Stimulated activated CD8-positive, alpha-beta memory T cell treated with anti-CD3 and anti-CD28 coated beads, Interleukin-4, amount 100 ng/mL, for 1 hour (primary cell): ENCODE measurements at places on chromosomes 4 and X.

- no peak for DNase-seq
Observed at GRCh38 chrX:69148946-69149345, 16.3 kb downstream of the PJA1 start.

DNA sequence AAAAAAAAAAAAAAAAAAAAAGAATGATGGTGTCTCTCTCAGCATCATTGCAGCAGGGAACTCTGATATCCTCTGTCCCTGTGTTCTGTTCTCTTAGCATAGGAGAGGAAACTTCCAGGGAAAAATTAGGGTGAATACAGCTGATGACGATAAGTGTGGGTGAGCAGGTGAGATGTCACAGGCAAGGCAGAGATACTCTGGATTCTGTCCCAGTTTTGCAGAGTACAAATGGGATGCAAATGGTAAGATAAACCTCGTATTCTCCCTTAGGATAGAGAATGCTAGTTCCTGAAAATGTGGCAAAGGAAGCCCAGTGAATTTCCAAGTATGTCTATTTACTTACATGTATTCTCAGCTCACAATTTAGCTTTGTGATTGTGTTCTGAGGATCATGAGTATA, 671.6 kb upstream of the BOD1L1 start:
- DNase-seq: no peak

- DNase-seq: no peak
Observed at GRCh38 chr4:139743027-139743426, 77.4 kb downstream of the MGST2 start.

- no peak for DNase-seq
Observed at GRCh38 chrX:108053218-108053617, 8.4 kb downstream of the VSIG1 start.

GRCh38 chr4:142776026-142776425, 70.1 kb downstream of the INPP4B start:
- no peak for DNase-seq

GRCh38 chr4:47198791-47199190, 167.4 kb downstream of the GABRB1 start:
- no peak for DNase-seq

GRCh38 chr4:25861951-25862410, 807 bp downstream of the SEL1L3 start:
- no peak for DNase-seq

DNA sequence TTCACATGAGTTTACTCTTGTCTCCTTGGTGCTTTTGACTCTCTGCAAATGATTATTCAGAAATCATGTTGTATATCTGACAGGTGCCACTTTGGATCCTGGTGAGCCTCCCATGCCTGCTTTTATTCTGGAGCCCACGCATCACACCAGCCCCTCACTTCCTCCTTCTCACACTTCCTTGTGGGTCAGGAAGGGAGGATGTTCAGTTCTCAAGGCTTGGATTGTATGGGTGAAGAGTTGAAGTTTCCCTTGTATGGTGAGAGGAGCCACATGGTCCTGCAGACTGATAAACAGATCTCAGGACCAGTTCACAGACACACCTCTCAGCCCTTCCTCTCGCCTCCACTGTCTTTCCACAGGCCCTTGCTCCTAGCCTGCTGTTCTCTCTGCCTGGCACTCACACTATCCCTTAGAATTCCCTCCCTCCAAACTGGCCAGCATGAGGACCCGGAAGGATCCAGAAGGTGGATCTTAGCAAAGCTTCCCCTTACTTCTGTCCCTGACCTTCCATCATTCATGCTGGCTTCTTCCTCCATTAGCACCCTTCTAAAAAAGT, 92.1 kb downstream of the STK32B start:
- no peak for DNase-seq

DNA sequence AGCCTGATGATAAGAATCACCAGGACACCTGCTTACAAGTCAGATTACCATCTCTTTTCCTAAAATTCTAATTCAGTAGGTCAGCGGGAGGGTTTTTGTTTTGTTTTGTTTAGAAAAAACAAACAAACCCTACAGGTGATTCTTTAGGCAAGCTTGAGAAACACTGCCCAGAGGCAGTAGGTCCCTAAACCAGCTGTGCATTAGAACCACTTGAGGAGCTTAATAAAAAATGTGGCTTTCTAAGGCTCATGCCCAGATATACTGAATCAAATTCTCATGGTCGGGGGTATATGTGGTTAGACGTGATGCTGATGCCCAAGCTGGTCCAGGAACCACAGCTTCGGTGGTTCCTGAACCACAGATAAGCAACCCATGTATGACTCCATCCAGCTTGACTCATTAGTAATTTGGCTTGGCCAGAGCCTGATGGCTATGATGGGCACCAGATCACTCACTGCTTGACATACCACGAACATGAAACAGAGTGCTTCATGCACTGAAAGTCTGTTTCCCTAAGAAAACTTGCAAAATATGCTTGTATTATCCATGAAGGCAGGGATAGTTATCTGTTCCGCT, 338.1 kb upstream of the F9 start:
- DNase-seq: no peak

- DNase-seq: no peak
Observed at GRCh38 chrX:131801911-131802310, 221.2 kb upstream of the STK26 start.

GRCh38 chrX:24282381-24283126, 31.3 kb downstream of the SUPT20HL2 start:
- no peak for DNase-seq

DNA sequence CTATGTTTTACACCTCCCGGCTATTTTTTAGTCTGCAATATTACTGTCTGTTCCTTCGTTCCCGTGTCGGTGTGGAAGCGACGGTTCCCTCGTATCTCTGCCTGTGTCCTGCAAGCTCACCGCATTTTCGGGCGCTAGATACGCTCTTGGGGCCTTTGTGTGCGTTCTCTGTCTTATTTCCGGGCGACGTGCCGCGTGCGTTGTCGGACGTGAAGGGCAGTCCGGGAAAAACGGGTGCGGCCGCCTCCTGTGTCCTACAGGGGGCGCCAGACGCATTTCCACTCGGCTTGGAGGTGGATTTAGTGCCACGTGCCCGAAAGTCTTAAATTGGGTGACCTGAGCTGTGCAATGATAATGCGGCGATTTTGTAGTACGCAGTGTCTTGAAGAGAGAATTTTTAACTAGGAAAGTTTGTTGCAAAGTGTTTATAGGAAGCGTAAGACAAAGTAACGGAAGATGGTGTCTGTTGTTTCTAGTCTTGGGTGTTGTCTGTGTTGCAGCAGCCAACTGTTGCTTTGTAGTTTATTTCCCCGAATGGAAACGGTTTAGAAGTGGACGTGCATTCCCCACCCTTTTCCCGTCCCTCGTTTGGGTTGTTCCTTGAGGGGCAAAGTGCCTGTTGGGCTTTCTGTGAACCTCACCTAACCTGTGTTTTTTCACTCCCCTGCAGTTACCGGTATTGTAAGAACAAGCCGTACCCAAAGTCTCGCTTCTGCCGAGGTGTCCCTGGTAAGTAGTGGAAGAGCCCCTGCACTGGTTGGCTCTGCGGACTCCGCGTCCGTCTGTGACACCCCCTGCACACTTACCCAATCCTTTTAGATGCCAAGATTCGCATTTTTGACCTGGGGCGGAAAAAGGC, 720 bp downstream of the RPL10 start:
- peak; percentile 51 for DNase-seq

DNA sequence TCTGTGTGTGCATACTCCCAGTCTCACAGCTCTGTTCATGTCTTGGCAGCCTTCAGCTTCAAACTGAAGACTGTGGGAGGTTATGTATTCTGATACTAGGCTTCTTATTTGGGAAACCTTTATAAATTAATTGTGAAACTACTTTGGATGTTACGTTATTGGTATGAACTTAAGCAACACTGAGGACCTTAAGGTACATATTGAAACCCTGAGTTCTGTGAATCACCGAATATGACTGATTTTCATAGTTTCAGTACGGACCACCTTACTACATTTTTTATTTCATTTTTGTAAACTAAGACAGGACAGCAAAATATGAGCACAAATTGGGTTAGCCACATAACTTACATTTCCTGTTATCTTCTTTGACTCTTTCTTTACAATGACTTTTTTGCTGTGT, 498.4 kb downstream of the PDGFC start:
- no peak for DNase-seq

DNA sequence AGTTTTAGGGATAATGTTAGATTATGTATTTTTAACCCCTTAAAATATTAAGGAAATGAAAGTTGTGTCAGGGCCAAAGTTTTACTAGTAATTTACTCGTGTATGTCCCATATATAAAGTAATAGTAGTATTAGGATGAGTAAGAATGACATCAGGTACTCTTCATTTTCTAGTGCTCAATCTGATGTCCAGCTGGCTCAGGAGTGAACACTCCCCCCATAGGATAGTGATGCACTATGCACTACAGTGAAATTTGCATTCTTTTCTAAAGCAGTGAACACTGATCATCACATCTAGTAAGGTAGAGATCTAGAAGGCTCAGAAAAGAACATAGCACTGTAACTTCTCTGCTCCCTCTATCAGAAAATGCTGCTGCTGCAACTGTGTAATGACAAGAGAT, 409.7 kb downstream of the GLUD2 start:
- DNase-seq: no peak
